Thoracic aorta (tissue), 2 donors: ENCODE measurements at places on chromosomes 7 and 10.

DNA sequence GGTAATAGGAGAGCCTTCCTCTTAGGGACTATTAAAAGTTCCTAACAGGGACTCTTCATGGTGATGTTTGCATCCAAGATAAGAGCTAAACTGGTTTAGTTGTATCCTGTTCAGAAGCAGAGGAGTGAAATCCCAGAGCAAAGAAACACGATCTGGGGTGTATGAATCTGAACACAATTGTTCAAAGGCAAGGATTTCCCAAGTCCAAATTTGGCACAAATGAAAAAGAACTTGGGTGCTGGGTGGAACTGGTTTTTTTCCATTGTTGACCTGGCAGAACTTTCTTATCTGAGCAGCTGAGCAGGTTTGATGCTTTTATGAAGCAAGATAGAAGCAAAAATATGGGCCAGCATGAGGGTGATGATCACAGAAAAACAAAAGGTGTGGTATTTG, 6.0 kb downstream of the AGFG2 start:
- no peaks in the 10 kb centered on the region for H3K27me3 ChIP-seq
- H3K4me3 ChIP-seq: peak overlapping the region; percentile 1
- H3K4me1 ChIP-seq: peaks cover 46% of the 10 kb centered on the region

DNA sequence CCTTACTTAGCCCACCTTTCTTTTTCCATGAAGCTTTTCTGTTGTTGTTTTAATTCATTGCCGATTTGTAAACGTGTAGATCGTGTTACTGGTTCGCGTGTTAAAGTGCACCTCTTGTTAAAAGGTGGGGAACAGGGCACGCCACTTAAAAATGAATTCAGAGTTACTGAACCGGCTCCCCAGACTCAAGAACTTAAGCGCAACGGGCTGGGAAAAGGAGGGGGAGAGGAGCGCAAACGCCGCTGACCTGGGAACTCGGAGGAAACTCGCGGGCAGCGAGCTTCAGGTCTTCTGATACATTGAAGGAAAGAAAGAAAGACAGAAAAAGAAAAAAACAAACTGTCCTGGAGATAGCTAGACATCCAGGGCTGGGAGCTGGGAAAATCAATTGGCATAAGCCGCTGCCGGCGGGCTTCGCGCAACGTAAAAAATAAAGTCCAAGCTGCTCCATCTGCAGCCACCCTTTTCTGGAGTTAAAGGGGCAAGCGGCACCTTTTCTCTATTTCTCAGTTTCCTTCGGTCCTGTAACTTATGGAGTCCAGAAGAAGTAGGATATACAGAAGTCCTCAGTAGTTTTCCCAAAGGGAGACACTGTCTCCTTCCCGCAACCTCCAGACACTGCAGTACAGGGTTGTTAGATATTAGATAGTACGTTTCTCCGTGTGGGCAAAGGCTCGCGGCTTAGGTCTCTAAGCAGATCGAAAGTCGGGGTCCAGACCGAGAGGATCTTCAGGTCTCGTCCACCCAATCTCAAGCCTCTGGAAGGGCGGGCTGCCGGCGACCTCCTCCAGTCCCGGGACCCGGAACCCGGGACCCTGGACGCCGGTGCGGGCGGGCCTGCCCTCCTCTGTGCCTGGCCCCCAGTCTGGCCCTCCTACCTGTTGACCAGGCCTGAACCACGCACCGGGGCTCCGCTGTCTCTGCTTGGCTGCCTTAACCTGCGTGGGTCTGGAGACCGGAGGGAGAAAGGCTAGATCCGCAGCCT, 1.8 kb upstream of the DLX6 start:
- H3K27me3 ChIP-seq: peaks cover 57% of the 10 kb centered on the region
- H3K27ac ChIP-seq: no peak overlapping the region
- H3K4me3 ChIP-seq: no peak overlapping the region
- H3K36me3 ChIP-seq: no peaks in the 10 kb centered on the region
- DNase-seq: no peak
- H3K4me1 ChIP-seq: peaks cover 17% of the 10 kb centered on the region

DNA sequence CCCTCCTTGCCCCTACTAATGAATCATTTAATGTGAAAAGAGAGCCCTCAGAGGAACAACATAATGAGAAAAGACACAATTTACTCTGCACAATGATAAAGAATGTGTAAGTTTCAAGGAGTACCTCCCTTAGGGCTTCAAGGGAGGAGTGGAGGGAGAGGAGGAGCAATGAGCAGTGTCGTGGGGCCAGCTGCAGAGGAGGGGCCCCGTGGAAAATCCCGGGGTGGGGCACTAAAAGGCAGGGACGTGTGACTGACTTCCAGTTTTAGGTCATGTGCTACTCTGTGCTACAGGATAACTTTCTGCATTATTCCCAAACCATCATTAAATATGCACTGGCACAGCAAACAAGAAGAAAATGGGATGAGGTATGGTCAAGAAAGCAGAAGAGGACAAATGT, 108.1 kb downstream of the ANLN start:
- no peak for DNase-seq
- H3K27ac ChIP-seq: no peak overlapping the region
- no peaks in the 10 kb centered on the region for H3K36me3 ChIP-seq
- no peaks in the 10 kb centered on the region for H3K4me1 ChIP-seq

- no peak overlapping the region for H3K4me3 ChIP-seq
- no peaks in the 10 kb centered on the region for H3K27me3 ChIP-seq
- no peaks in the 10 kb centered on the region for H3K36me3 ChIP-seq
Measured at GRCh38 chr10:86244297-86245014, 122.1 kb downstream of the GRID1 start.

DNA sequence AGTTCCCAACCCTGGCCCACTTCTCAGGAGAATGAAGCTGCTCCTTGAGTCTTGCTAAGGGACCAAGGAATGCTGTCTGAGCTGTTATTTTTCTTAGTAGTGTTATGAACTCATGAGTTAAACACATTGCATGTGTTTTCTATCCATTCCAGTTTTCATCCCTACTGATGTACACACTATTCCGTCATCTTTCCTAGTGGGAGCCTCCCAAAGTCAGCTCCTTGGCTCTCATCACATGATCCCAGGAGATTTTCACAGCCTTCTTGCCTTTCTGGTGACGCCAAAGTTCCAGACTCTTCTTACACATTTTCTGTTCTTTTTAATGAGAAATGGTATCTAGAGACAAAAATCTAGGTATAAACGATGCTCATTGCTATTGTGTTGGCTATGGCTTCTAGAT, 8.4 kb upstream of the C10orf71 start:
- no peak for DNase-seq
- no peaks in the 10 kb centered on the region for H3K4me1 ChIP-seq
- no peak overlapping the region for H3K4me3 ChIP-seq
- H3K36me3 ChIP-seq: no peaks in the 10 kb centered on the region

GRCh38 chr10:78412605-78413004, 378.9 kb downstream of the RPS24 start:
- H3K27ac ChIP-seq: no peak overlapping the region
- no peak overlapping the region for H3K4me3 ChIP-seq
- H3K27me3 ChIP-seq: no peaks in the 10 kb centered on the region
- H3K36me3 ChIP-seq: no peaks in the 10 kb centered on the region
- no peak for DNase-seq
- H3K4me1 ChIP-seq: peaks cover 29% of the 10 kb centered on the region

DNA sequence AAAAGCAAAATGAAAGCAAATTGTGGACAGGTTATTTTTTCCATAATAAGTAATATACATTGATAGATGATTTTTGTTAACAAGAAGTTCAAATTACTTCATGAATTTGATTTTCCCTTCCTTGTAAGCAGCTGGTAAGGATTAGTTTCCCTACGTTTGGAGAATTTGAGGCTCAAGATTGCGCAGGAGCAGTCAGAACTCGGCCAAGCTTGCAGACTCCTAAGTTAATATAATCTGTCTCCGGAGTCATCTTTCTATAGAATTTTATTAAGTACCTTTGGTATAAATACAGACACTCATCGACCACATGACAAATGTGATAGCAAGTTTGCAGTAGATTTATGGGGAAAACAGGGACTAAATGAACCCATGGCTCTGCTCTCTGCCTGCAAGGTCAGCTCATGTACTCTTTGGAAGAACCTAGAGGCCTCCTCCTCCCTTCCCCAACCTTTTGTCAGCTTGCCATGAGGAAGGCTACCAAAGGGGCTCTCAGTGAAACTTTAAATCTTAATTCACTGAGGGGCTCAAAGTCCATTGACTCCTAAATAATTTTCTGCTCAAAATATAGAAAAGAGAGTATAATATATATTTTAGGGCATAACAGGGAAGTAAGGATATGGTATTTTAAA, 89.2 kb upstream of the CTTNBP2 start:
- no peak overlapping the region for H3K4me3 ChIP-seq
- no peaks in the 10 kb centered on the region for H3K4me1 ChIP-seq
- no peaks in the 10 kb centered on the region for H3K36me3 ChIP-seq
- DNase-seq: no peak
- H3K27me3 ChIP-seq: no peaks in the 10 kb centered on the region

- DNase-seq: no peak
- peaks cover 36% of the 10 kb centered on the region for H3K4me1 ChIP-seq
- H3K27me3 ChIP-seq: no peaks in the 10 kb centered on the region
- peak overlapping the region; percentile 84 for H3K27ac ChIP-seq
Measured at GRCh38 chr10:97025613-97026242, 160.0 kb downstream of the SLIT1 start.

- H3K36me3 ChIP-seq: no peaks in the 10 kb centered on the region
- no peak overlapping the region for H3K4me3 ChIP-seq
- no peak for DNase-seq
- no peaks in the 10 kb centered on the region for H3K27me3 ChIP-seq
- H3K4me1 ChIP-seq: peaks cover 6% of the 10 kb centered on the region
Measured at GRCh38 chr10:73941300-73941699, 30.4 kb downstream of the PLAU start.

DNA sequence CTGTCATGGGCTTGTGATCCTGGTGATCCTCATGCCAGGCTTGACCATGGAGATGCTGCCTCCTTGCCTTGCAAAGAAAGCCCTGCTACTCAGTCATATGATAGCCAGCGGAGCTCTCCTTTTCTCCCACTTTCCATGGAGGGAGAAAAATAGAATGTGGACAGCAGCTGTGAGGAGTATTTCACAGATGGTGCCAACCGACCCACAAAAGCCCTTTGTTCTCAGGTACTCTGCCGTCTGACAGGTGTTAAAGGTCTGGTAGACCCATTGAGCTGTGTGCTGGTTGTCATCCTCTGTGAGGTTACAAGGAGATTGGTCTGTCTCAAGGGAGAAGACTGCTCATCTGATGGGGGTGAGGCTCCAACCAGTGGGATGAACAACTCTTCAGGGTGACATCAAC, 29.5 kb upstream of the COBL start:
- no peak overlapping the region for H3K27ac ChIP-seq
- no peaks in the 10 kb centered on the region for H3K27me3 ChIP-seq
- no peak for DNase-seq
- H3K4me1 ChIP-seq: no peaks in the 10 kb centered on the region
- no peak overlapping the region for H3K4me3 ChIP-seq

DNA sequence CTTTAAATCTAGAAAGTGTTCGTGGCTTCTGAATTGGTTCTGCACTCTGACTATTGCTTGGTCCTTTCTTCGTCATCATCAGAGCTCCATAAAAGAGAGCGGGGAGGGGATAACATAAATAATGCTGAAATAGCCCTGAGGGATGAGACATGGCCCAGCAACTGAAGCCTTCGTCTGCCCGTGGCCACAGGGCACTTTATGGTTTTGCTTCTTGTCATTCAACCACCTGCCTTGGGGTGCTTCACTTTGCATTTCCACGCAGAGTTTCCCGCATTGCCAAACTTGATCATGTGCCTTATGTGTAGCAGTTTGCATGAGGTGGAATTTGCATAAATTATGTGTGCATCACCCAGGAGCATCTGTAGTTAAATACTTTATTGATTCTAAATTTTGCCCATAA, 15.9 kb downstream of the GSTO2 start:
- H3K27me3 ChIP-seq: no peaks in the 10 kb centered on the region
- H3K4me1 ChIP-seq: no peaks in the 10 kb centered on the region
- DNase-seq: no peak
- H3K36me3 ChIP-seq: no peaks in the 10 kb centered on the region
- no peak overlapping the region for H3K4me3 ChIP-seq
- H3K27ac ChIP-seq: no peak overlapping the region

DNA sequence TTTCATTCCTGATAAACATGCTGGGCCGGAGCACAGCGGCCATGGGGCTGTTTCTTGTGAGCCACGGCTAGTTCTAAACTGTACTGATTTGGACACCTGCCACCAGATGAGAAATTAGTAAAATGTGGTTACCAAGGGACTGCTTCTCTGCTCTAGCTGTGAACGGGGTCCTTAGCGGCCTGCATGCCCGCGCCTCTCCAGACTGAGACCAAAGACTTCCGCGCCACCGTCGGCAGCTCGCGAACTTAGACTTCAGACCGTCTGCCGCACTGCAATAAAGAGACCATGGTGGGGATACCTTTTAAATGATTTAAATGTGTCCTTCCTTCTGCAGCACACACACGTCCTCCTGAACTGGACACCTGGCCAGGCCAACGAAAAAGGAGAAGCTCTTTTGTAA, 116.4 kb downstream of the BMS1 start:
- no peaks in the 10 kb centered on the region for H3K4me1 ChIP-seq
- DNase-seq: no peak
- no peak overlapping the region for H3K27ac ChIP-seq
- no peaks in the 10 kb centered on the region for H3K27me3 ChIP-seq
- H3K36me3 ChIP-seq: no peaks in the 10 kb centered on the region

- H3K27ac ChIP-seq: no peak overlapping the region
- no peak for DNase-seq
- H3K27me3 ChIP-seq: no peaks in the 10 kb centered on the region
- H3K4me3 ChIP-seq: no peak overlapping the region
Measured at GRCh38 chr7:158300427-158300826, 287.2 kb downstream of the PTPRN2 start.

GRCh38 chr7:36880108-36880507, 155.8 kb upstream of the AOAH start:
- no peaks in the 10 kb centered on the region for H3K27me3 ChIP-seq
- H3K27ac ChIP-seq: no peak overlapping the region
- H3K36me3 ChIP-seq: no peaks in the 10 kb centered on the region
- no peak overlapping the region for H3K4me3 ChIP-seq
- no peak for DNase-seq

GRCh38 chr10:6199131-6199733, 3.5 kb upstream of the PFKFB3 start:
- no peaks in the 10 kb centered on the region for H3K27me3 ChIP-seq
- peaks cover 67% of the 10 kb centered on the region for H3K4me1 ChIP-seq
- no peaks in the 10 kb centered on the region for H3K36me3 ChIP-seq
- no peak for DNase-seq

- H3K4me3 ChIP-seq: peak overlapping the region; percentile 53
- no peaks in the 10 kb centered on the region for H3K27me3 ChIP-seq
- H3K27ac ChIP-seq: peak overlapping the region; percentile 81
- no peaks in the 10 kb centered on the region for H3K36me3 ChIP-seq
- no peak for DNase-seq
Measured at GRCh38 chr10:16944402-16944801, 127.2 kb upstream of the RSU1 start.

DNA sequence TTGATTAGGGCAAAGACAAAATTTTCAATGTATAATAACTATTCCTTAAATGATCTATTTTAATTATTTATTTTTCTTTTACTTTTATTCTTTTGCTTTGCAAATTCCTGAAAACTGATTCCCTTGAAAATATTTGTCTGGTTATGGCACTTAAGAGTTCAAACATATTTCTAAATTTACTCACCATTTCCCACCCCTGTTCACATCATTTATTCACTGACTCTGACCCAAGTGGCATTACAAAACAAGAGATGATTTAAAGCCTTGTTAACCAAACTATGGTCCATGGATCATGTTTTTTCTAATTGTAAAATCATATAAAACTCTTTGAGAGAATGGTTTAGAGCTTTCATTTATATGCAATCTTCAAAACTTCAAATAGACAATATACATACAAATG, 1256.1 kb upstream of the LRRN3 start:
- no peak for DNase-seq
- no peaks in the 10 kb centered on the region for H3K27me3 ChIP-seq
- no peaks in the 10 kb centered on the region for H3K4me1 ChIP-seq
- H3K27ac ChIP-seq: no peak overlapping the region
- no peaks in the 10 kb centered on the region for H3K36me3 ChIP-seq
- H3K4me3 ChIP-seq: no peak overlapping the region
